ENCODE measurements at places on chromosomes 5 and 9.

DNA sequence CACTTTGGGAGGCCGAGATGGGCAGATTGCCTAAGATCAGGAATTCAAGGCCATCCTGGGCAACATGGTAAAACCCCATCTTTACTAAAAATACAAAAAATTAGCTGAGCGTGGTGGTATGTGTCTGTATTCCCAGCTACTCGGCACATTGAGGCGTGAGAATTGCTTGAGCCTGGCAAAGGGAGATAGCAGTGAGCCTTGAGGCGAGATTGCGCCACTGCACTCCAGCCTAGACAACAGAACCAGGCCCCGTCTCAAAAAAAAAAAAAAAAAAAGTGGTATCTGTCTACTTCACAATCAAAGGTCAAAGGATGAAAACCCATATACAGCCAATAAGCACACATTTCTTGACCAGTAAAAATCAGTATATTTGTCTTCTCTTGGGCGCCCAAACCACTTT is 728.5 kb upstream of the ADAMTS16 start:
- no peak for DNase-seq

DNA sequence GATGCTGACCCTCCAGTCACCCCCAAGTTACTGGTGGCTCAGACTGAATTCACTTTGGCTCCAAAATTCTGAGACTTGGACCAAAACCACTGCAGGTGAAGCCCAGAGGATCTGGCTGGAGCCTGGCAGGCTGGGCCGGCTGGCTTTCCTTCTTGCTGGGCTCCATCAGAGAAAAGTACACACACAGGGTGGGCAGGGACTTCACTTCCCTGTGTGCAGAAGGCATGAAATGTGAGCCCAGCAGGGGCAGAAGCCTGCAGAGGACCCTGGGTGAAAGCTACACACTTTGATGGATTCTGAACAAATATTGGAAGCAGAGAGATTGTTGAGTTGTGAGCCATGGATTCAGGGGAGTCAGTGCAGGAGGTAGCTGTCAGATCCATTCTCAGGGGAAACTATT is 18.4 kb downstream of the NR4A3 start:
- no peak for DNase-seq

DNA sequence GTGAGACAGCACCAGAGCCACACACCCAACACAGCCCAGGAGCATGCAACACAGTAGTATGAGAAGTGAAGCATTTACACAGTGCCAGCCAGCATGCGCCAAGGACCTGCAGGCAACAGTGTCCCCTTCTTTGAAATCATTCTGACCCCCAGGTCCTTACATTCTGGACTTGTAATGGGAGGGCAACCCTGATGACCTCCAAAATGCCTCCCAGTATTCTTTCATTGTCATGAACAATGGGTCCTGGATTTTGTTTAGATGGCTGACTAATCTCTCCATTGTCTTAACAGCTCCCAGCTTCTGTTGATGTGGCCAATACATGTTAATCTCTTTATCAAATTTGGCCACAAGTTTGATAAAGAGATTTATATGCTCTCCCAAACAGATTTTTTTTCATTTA is 417.1 kb downstream of the DMRTA1 start:
- DNase-seq: no peak

GRCh38 chr5:111394586-111394985 is 117.7 kb downstream of the STARD4 start:
- no peak for DNase-seq

DNA sequence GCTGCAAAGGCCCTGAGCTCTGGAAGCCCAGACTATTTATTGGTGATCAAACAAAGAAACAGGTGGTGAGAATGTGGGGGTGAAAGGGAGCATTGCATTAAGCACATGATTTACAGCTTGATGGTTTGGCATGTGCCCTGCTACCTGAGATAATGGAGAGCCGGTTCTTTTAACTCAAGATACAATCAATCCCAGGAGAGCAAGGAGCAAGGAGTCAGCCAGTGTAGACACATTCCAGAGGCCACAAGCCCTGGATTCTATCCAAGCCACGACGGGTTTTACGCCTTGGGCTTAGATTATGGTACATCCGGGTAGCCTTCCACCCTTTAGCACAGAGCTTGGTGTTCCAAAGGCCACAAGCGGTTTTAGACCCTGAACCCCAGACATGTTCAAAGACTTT is 292.2 kb downstream of the CYLC2 start:
- no peak for DNase-seq

- DNase-seq: no peak
Observed at GRCh38 chr9:16681652-16681987, 188.8 kb downstream of the BNC2 start.

GRCh38 chr9:20740929-20741582 is 57.0 kb downstream of the FOCAD start:
- DNase-seq: no peak

GRCh38 chr5:10307206-10308148 is at the start of gene CMBL:
CMBL (minus strand) TSS chr5:10307902; CDS start chr5:10290762, 17,140 bp downstream.
- peak; percentile 50 for DNase-seq

DNA sequence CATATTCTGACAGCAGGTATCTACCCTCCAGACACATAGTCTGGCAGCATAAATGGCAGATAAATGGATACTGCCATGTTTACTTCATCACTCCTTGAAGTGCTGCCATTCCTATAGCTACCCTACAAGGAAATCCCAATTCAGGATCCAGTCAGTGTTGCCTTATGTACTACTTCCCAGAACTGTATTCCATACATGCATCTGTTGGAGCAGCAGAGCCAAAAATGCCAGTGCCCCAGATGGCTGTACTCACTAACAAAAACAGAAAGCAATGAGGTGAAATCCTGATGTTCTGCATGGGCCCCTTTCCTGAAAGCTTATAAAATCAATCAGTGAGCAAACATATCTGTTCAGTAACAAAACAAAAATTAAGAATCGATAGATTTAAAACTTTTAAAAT is 490.0 kb upstream of the COX7C start:
- DNase-seq: no peak

- no peak for DNase-seq
Observed at GRCh38 chr5:159465604-159466003, 135.3 kb upstream of the IL12B start.

- DNase-seq: no peak
Observed at GRCh38 chr5:172588380-172588779, 52.7 kb upstream of the NEURL1B start.

DNA sequence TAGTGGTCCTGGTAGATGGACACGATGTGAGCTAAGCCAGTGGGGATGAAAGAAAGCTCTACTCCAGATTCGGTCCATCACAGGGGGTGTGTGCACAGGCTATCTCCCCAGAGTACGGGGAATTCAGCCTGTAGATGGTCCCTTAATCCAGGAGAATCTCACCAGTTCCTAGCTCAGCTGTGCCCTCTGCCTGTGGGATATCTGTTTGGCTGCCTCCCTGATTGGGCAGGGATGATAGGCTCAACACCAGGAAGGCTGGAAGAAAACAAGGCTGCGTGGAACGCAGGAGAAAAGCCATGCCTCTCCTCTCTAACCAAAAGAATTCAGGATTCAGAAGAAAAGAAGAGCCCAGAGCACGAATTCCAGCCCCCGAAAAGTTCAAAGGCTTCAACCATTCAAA is 40.9 kb downstream of the VLDLR start:
- no peak for DNase-seq

GRCh38 chr5:124126504-124127217 is 614.7 kb downstream of the CSNK1G3 start:
- no peak for DNase-seq

- no peak for DNase-seq
Observed at GRCh38 chr5:64505769-64506566, at the start of gene RGS7BP. RGS7BP (plus strand) TSS chr5:64506015; CDS start chr5:64506625, 610 bp downstream.

DNA sequence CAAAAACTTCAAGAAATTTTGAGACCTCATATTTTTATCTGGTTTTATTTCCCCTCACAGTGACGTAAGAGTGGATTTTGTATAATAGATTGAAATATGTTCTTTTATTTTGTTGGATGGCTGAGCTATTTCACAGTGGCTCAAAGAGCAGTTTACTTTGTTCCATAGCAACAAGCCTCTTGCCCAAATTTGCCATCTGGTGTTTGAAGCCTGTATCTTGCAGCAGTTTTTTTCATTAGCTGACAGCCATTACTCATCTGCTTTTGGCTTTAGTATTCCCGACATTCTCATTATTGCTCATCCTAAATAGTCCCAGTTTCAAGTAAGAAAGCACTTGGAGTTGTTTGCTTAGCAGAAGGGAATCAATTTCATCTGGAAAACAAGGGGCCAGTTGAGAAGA is 36.3 kb downstream of the GDA start:
- no peak for DNase-seq

DNA sequence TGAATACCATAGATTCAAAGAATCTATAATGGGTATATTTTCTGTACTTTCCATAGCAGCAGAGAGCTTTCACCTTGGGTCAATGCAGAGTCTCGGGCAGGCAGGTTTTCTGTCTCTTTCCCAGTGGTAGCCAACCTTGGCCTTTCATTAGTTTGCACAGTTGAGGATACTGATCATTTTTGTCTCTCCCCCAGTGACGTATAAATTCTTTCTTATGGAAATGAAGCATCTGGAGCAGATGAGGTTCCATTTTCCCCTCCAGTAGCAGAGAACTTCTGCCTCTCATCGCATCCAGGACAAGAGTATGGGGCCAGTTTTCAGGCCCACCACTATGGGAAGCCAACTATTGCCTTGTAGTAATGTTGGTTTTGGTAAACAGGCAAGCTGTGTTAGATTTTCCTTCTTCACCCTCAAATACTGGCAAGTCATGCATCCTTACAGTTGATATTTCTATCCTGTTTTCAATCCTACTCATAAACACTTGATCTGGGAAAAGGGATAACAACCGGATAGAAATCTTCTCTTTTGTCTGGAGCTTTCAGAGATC is 845.2 kb upstream of the CDH18 start:
- DNase-seq: no peak

GRCh38 chr5:68475476-68475983 is 260.0 kb downstream of the PIK3R1 start:
- no peak for DNase-seq

- no peak for DNase-seq
Observed at GRCh38 chr9:38039090-38039906, 29.7 kb downstream of the SHB start.

GRCh38 chr5:31664566-31664965 is 25.6 kb downstream of the PDZD2 start:
- no peak for DNase-seq

GRCh38 chr5:150523472-150524350 is 15.8 kb downstream of the NDST1 start:
- peak; percentile 37 for DNase-seq

DNA sequence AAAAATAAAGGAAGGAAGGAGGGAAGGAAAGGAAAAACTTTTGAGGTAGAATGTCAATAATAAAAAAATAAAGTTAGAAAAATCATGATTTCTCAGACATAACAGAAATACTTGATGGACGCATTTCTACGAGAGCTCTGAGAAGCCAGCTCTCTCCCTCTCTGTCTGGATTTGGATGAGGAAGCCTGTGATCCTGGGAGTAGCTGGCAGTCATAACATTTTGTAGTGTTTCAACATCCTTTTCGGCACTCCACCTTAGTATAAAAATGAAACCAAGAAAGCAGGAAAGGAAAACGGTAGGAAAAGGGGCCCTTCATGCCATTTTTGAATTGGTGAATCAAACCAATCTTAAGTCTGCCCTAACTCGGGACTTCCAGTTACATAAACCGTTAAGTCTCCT is 321.3 kb downstream of the EPB41L4A start:
- DNase-seq: no peak

DNA sequence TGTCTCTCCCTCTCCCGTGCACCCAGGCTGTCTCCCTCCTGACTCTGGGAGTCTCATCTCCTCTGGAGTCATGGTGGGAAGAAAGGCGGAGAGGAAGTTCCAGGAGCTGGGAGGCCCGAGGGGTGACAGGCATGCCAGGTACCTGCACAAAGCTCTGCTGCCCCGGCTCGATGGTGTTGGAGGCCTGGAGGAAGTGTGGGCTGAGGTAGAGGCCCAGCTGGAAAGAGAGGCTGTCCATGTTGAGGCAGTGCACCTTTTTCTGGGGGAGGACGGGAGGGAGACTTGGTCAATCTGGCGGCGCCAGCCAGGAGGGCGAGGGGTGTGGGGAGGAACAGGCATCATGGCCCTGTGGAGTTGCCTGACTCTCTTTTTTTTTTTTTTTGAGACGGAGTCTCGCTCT is 15.9 kb downstream of the FPGS start:
- DNase-seq: no peak

- no peak for DNase-seq
Observed at GRCh38 chr5:165130656-165131055, 1625.2 kb downstream of the MAT2B start.

- DNase-seq: no peak
Observed at GRCh38 chr5:69034898-69035297, 58.9 kb upstream of the SLC30A5 start.

DNA sequence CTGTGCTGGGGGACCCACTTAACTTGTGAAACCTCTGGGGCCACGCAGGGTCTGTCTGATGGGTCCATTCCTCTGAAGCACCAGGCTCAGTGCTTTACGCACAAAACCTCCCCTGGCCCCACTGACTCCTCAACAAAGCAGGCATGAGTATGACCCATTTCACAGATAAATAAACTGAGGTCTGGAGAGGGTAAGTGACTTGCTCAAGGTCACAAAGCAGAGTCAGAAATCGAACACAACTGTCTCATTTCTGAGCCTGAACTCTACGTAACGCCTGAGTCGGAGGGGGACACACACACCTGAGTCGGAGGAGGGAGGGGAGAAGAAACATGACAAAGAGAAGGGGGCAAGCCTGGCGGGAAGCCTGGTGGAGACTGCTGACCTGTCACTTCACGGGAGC is 48.0 kb upstream of the RAPGEF1 start:
- DNase-seq: no peak

GRCh38 chr9:68546596-68547390 is 6.1 kb upstream of the TMEM252 start:
- DNase-seq: peak; percentile 45

GRCh38 chr5:142915813-142916424 is 145.7 kb downstream of the ARHGAP26 start:
- peak; percentile 26 for DNase-seq

- DNase-seq: no peak
Observed at GRCh38 chr5:42811591-42812446, at the start of gene SELENOP. SELENOP (minus strand) TSS chr5:42811892; CDS start chr5:42808353, 3,539 bp downstream.

GRCh38 chr9:86549920-86550319 is 195.7 kb upstream of the TUT7 start:
- no peak for DNase-seq

- no peak for DNase-seq
Observed at GRCh38 chr9:129685220-129685932, 19.9 kb downstream of the PRRX2 start.

GRCh38 chr5:14059810-14060209 is 83.3 kb upstream of the TRIO start:
- no peak for DNase-seq

GRCh38 chr5:40224421-40224820 is 455.3 kb upstream of the PTGER4 start:
- no peak for DNase-seq

DNA sequence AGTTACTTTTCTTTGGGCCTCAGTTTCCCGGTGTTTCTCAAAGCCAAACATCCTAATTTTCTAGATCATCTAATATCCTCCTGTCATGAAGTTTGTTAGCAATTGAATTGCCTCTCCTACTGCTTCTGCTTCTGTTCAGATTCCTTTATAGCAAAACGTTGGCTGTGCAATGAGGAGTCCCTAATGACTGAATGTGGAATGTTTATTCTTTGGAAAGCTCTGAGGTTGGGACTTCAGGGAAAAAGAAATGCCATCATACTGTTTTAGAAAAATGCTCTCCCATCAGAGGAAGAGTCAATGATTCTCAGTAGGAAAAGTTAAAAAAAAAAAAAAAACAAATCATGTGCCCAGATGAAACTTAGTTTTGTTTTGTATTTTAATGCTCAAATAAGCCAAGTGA is 268.7 kb upstream of the PAPPA start:
- no peak for DNase-seq
